ENCODE measurements at places on chromosomes 3 and 15. TPM values are rescaled to one million over a fixed set of nuclear protein-coding genes. Genes with fewer than 3 reads are reported as not detected.
A peak's percentile ranks its signal among the peaks of the same experiment; 100 is the strongest.

The UBE2E2 gene
- polyA plus RNA-seq = 5.0 TPM

The FOXL2 gene
- polyA plus RNA-seq = not detected

The VEPH1 gene
- polyA plus RNA-seq = 0.94 TPM

The TMEM42 gene
- polyA plus RNA-seq = 54.2 TPM

The EBLN2 gene
- 2.1 TPM for polyA plus RNA-seq

GRCh38 chr3:39806820-39807219, 2.6 kb upstream of the MYRIP start:
- no peak for DNase-seq
- H3K27ac ChIP-seq = no peak overlapping the region
- peaks cover 16% of the 10 kb centered on the region for H3K4me1 ChIP-seq
- no peak overlapping the region for H3K4me3 ChIP-seq
- H3K36me3 ChIP-seq = no peaks in the 10 kb centered on the region

- H3K4me1 ChIP-seq = peaks cover 70% of the 10 kb centered on the region
- DNase-seq = no peak
- H3K4me3 ChIP-seq = no peak overlapping the region
- peaks cover 23% of the 10 kb centered on the region for H3K36me3 ChIP-seq
Measured at GRCh38 chr3:48935530-48935929, 16.9 kb downstream of the ARIH2 start.

- H3K27me3 ChIP-seq = peaks cover 16% of the 10 kb centered on the region
- H3K36me3 ChIP-seq = no peaks in the 10 kb centered on the region
- peak; percentile 55 for DNase-seq
Measured at GRCh38 chr15:60568914-60569391, 90.0 kb upstream of the ICE2 start.

DNA sequence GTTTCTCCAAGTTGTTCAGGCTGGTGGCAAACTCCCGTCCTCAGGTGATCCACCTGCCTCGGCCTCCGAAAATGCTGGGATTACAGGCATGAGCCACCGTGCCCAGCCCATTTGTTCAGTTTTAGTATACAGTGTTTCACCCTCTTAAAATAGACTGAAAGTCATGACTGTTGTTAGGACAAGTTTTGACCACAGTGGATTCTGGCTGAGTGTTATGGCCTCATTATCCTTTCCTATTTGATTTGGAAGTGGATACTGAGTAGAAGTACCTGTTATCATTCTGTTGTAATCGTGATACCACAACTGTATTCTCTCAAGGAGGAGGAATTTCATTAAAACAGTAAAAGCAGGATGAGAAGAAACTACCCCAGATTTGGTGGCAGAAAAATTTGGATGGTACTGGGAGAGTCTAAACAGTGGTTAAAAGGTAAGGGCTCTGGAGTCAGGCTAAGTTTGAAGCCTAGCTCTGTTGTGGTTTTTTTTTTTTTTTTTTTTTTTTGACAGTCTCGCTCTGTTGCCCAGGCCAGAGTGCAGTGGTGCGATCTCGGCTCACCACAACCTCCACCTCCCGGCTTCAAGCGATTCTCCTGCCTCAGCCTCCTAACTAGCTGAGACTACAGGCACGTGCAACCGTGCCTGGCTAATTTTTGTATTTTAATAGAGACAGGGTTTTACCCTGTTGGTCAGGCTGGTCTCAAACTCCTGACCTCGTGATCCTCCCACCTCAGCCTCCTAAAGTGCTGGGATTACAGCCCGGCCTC, 2.6 kb downstream of the MAP2K1 start:
- H3K36me3 ChIP-seq = no peaks in the 10 kb centered on the region
- H3K4me1 ChIP-seq = peaks cover 75% of the 10 kb centered on the region
- peak overlapping the region; percentile 79 for H3K27ac ChIP-seq
- peaks cover 16% of the 10 kb centered on the region for H3K27me3 ChIP-seq
- peak overlapping the region; percentile 91 for H3K4me3 ChIP-seq

DNA sequence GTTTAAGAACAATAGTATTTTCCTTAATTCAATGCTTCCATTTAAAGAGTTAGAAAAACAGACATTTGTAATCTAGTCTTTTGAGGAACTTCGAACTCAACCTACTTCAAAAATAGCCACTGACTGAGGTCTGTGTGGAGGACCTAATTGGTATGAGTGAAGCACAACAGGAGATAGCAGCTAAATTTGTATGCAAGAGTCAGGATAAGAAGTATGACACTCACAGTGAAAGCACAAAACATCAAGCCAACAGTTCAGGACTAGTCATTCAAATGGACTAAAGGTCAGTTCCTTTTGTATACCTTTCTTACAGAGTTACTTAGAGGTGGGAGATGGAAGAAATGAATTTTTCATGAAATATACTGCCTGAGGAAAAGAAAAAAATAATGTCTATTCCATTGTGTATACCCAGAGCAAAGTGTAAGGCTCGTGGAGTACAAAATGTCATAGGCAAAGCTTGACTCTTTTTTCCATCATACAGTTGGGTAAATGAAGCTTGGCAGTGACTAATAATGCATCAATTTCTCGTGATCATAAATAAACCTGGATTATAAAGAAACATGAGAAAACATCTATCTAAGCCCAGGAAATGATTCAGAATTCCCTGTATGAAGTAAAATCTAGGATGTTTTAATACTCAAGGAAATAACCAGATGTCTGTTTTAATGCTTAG, 1005.2 kb upstream of the CADM2 start:
- peaks cover 2% of the 10 kb centered on the region for H3K27me3 ChIP-seq
- H3K4me1 ChIP-seq = no peaks in the 10 kb centered on the region
- H3K36me3 ChIP-seq = no peaks in the 10 kb centered on the region
- DNase-seq = no peak

- H3K27me3 ChIP-seq = no peaks in the 10 kb centered on the region
- H3K4me1 ChIP-seq = no peaks in the 10 kb centered on the region
- no peak for DNase-seq
- H3K4me3 ChIP-seq = no peak overlapping the region
- H3K36me3 ChIP-seq = peaks cover 4% of the 10 kb centered on the region
Measured at GRCh38 chr3:107739227-107739626, 216.5 kb downstream of the BBX start.

DNA sequence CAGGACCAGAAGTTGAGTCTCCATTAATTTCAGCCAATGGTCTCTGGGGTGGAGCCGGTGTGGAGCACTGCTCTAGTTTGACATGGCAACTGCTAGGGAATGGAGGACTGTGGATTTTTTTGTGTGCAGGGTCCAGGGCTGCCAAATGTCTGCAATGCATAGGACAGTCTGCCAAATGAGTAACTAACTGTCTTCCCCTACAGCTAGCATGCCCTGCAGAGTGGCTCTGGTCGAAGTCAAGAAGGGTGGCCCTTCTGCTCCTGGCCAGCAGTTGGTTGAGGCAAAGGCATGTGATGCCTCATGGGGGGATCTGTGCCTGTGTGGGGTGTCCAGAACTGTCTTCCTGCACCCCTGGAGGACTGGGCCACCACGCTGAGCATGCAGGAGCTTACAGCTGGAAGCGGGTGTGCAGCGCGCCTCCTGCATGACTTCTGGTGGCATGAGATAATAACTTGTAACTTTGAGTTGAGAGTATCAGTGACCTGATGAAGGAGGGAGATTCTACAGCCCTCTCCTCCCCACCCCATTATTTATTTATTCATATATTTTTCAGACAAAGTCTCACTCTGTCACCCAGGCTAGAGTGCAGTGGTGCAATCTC, 4.6 kb downstream of the TPRA1 start:
- no peak overlapping the region for H3K4me3 ChIP-seq
- no peak for DNase-seq
- peaks cover 51% of the 10 kb centered on the region for H3K4me1 ChIP-seq
- H3K36me3 ChIP-seq = no peaks in the 10 kb centered on the region
- peaks cover 3% of the 10 kb centered on the region for H3K27me3 ChIP-seq

Data from immature natural killer cell (primary cell).